ENCODE measurements at places on chromosomes 4 and X.
A peak's percentile ranks its signal among the peaks of the same experiment; 100 is the strongest.

DNA sequence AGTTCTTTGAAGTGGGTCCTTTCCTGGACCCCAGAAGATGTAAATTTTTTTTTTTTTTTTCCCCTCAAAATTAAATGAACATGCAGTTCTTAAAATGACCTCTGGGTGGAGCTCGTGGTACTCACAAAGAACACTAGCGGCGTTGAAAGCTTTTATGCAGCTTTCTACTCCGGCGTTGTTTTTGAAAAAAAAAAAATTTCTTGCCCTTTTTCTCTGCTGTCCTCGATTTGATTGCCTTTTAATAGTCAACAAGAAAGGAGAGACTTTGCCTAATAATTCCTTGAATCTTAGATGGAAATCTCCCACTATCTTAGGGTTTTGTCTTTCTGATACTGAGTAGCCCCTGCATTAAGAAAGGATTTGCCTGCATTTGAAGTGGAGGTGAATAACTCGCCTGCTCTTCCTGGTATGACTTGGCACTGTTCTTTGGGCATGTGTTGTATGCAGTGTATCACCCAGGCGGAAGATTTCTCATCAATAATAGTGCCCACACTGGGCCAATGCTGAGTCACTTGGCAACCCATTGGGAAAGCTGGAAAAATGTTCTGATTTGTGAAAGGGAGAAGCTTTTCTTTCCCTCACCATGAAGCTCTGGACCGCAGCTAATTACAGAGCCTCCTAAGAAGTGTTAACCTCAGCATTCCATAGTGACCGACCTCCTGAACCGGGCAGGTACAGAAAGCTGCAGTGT, 104.0 kb downstream of the PHEX start:
- peak; percentile 79 for DNase-seq

- DNase-seq, result no peak
Measured at GRCh38 chrX:34275699-34276098, 143.6 kb upstream of the FAM47A start.

- peak; percentile 73 for DNase-seq
Measured at GRCh38 chr4:112910109-112910736, 139.2 kb upstream of the ANK2 start.

GRCh38 chrX:97692575-97692974, 808.9 kb downstream of the RPA4 start:
- DNase-seq, result no peak

GRCh38 chrX:139091878-139092277, 380.4 kb upstream of the FGF13 start:
- no peak for DNase-seq

DNA sequence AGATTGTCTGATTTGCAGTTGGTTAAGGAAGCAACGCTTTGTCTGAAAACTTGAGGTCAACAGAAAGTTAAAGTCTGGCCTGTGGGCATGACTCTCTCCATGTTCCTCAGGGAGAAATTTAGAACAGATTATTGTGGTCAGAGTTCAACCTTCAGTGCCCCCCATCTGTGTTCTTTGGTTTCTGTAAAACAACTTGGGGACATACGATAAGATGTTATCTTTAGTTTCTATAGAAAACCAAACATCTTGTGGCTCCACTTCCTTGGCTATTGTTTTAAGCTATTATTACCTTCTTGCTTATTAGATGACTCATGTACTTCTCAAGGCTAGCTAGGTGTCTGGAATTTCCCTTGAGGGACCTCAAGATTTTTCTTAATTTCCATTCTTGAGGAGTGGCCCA, 507.7 kb downstream of the PDHA2 start:
- no peak for DNase-seq

GRCh38 chr4:6474053-6474568, 1.7 kb upstream of the PPP2R2C start:
- no peak for DNase-seq

- peak; percentile 67 for DNase-seq
Measured at GRCh38 chr4:168825975-168826374, 184.1 kb downstream of the CBR4 start.

DNA sequence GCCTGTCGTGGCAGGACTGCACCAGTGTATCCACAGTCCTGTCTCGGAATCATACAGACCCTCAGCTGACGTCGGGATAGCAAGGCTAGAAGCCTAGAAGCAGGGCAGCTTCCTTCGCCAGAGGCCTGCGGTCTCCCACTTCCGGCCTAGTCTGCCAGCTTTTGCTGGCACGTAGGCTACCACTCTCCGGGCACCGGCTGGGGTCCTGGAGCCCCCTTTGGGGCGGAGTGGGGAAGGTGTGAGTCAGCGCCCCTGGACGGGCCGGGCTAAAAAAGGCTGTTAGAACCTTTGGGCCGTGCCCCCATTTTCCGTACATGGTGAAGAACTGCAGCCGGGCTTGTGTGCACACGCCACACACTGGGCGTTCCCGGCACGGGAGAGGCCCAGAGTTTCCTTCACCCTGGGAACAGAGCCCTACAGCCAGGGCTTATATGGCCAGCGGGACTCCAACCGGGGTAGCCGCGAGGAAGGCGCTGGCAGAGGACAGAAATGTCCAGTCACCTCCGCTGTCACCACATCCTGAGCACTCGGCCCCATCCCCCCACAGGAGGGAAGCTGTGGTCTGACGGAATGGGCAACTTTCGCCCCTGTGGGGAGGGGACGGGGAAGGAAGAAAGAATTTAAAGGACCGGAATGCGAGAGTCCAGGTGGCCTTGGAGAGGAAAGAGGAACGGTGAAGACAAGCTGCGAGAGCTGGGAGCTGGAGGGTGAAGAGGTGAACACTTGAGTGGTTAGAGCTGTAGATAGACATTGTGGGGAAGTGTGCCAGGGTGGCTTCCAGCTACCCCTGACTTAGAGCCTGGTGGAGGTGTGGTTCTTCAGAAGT, 4.6 kb downstream of the MAGIX start:
- DNase-seq, result peak; percentile 45

GRCh38 chr4:2797545-2798305, 4.8 kb downstream of the SH3BP2 start:
- no peak for DNase-seq

DNA sequence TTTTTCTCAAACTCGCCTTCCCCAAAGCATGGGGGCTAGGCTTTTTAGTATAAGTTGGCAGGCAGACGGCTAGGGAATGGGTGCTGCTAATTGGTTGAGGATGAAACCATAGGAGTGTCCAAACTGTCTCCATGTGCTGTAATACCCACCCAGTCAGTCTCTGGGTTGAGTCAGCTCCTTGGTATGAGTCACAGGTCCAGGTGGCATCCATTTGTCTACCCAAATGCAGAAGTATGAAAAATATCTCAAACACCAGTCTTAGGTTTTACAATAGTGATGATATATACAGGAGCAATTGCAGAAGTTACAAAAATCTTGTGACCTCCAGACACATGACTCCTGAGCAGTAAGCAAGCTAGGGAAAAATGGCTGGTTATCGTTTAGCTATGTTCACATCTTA, 27.4 kb upstream of the CCSER1 start:
- peak; percentile 13 for DNase-seq
